Left colon (tissue), 2 donors: ENCODE measurements at places on chromosomes 13 and 19. TPM values are rescaled to one million over a fixed set of nuclear protein-coding genes. Genes with fewer than 3 reads are reported as not detected.

FBN3 gene
- not detected for total RNA-seq

KLK1 gene
- 236 TPM for total RNA-seq

IZUMO1 gene
- total RNA-seq: not detected

VPS36 gene
- total RNA-seq: 53.0 TPM

SIGLEC10 gene
- total RNA-seq: 4.5 TPM
